ENCODE measurements at places on chromosomes 3 and 15. TPM values are rescaled to one million over a fixed set of nuclear protein-coding genes. Genes with fewer than 3 reads are reported as not detected.

GRCh38 chr3:196631682-196632045 is 7.8 kb upstream of the NRROS start:
- no peak for DNase-seq

DNA sequence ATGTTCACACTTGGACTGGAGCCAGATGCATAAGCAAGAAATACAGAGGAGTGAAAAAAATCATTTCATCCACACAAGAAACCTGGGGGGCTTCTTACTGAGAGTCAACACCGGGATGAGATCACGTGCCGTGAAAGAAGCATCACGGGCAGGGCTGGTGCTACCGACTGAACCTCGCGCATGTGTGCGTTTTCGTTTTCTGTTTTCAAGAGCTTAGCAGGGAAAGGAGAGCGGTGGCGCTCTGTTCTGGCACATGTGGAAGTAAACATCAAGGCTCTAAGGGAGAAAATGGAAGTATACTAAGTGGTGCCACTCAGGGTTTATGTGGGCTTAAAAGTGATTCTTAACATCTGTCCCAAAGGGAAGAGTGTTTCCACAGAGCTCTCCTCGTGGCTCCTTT is 55.9 kb downstream of the VGLL4 start:
- no peak for DNase-seq

- no peak for DNase-seq
Measured at GRCh38 chr3:193673845-193674244, 80.8 kb downstream of the OPA1 start.

- no peak for DNase-seq
Measured at GRCh38 chr3:25107918-25108617, 320.0 kb upstream of the RARB start.

- DNase-seq = no peak
Measured at GRCh38 chr3:170204509-170204908, 17.7 kb upstream of the PRKCI start.

DNA sequence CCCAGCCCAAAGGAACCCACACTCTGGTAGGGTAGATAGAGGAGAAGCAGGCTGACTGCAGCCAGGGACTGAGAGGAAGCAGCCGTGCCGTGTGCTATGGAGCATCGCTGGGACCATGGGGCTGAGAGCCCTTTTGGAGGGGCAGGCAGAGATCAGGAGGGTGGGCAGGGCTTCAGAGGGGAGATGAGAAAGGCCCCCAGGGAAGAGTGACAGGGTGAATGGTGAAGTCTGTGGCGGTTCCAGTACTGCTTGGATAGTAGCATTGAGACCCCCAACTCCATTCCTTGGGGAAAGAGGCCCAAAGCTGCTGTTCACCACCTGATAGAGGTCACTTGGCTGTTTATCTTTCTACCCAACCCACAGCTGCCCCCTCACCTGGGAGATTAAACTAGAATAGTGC is 80.0 kb upstream of the MRPS22 start:
- no peak for DNase-seq

DNA sequence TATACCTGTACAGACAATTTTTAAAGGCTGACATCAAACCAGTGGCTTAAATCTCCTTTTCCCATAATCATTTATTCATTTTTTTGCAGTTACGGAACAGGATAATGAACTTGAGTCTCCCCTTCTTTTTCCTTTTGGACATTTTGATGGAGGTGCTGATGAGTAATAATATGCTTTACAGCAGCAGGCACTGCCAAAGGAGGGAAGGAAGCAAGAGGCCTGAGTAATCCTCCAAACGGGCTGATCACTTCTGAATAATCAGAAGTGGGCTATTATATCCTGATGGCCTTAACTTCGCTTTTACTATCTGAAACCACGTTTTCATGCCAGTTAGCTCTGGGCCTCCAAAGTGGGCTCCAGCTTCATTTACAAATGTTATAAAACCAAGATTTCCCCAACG is 527.2 kb downstream of the FOXP1 start:
- DNase-seq = peak; percentile 24

DNA sequence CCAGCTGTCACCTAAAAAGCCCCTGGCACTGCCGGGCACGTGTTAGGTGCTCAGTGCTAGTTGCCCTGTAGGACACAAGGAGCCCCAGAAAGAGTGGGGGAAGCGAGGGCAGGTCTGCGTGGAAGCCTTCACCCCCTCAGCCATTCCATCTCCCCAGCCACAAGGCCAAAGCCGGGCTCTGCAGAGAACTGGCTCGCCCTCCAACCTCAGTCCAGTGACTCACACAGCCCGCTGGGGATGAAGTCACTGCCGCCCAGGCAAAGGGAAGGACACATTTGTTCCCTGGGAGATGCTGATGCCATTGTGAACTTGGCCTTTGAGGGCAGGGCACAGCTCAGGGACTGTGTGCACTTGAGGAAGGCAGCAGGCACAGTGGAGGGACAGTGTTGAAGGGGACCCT is 48.1 kb downstream of the IQSEC1 start:
- DNase-seq = peak; percentile 89

GRCh38 chr15:46901001-46901400 is 816.3 kb upstream of the SEMA6D start:
- DNase-seq = no peak

- no peak for DNase-seq
Measured at GRCh38 chr15:50904211-50904610, 4.3 kb upstream of the AP4E1 start.

DNA sequence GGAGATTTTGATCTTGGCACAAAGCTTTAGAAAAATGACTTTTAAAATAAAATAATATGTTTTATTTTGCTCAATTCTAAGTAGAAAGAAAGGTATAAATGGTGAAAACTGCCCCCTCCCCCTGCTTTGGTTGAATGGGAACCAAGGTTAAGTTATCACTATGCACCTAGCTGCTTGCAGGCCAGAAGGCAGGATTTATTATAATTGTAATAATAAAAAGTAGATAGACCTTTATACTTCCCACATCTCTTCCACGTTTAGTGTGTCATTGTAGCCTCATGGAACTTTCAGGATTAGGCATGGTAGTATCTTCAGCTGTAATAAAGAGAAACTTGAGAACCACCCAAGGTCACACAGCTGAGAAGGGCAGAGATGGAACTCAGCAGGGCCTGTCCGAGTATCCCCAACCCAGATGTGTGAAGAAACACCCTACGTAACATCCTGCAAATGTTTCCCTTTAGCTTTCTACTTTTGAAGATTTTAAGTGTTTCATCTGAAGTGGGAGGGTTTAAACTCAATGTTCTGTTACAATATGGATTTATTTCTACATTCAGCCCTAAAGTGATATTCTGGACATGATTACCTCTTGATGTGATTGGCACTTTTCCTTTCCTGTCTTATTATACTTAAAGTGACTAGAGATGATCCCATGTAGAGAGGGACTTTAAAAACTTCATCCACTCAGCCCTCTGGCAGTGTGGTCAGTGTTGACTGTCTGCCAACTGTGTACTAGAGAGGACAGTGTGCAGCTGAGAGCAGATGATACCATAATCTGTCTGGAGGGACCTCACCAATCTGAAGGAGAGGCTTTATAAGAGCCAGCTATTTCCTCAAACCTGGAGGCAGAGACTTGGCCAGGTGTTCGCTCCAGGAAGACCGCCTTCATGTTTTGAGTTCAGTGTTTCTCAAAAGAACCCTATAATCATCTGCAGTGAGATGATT is 282.5 kb upstream of the TRIM42 start:
- DNase-seq = peak; percentile 61

GRCh38 chr3:172236771-172237742 is 197.7 kb downstream of the FNDC3B start:
- no peak for DNase-seq

DNA sequence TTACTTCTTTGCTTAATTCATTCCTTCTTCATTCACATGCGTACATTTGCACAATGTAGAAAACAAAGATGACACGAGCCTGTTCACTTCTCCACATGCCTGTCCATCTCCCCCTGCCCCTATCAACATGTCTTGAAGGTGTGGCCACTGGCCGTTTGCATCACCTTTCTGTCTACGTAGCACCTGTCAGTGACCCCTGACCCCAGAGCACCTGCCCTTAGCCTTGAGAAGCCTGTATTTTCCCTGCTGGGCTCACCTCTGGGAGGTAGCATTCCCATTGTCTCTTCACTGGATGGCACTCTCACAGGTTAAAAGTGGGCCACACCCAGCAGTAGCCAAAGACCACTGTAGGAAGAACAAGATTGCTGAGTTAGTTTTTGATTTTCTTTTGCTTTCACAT is 234.1 kb downstream of the THSD4 start:
- DNase-seq = no peak

DNA sequence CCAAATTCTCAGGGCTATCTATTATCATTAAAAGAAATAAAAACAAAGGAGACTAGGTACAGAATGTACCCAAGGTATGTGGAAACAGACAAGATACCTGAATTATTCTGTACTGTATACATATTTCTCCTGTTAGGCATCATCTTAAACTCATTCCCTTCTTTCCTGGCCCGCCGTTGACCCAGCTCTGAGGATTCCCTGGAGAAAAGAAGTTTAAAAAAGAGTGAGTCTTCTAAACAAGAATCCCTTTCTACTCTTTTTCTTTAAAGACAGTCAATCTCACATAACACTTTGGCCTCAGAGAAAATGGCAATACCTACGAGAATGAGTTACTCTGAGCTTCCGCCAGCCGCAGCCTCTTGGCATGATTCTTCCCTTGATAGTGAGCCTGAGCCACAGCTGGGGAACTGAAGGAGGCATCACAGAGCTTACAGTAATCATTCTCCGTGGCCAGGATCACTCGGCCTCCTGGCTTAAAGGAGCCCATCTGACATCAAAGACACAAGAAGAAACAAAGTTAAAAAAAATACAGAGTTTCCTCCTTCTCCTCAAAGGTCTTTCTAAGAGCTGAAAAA is 44.2 kb downstream of the ZMAT3 start:
- DNase-seq = peak; percentile 34

DNA sequence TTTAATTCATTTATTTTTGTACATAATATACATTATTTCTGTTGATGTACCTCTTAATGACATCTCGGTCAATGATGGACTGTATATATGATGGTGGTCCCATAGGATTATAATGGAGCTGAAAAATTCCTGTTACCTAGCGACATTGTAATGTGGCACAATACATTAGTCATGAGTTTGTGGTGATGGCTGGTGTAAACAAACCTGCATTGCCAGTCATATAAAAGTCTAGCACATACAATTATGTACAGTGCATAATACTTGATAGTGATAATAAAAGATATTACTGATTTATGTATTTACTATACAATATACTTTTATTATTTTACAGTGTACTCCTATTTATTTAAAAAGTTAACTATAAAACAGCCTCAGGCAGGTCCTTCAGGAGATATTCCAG is 15.1 kb downstream of the TTC14 start:
- DNase-seq = peak; percentile 11

DNA sequence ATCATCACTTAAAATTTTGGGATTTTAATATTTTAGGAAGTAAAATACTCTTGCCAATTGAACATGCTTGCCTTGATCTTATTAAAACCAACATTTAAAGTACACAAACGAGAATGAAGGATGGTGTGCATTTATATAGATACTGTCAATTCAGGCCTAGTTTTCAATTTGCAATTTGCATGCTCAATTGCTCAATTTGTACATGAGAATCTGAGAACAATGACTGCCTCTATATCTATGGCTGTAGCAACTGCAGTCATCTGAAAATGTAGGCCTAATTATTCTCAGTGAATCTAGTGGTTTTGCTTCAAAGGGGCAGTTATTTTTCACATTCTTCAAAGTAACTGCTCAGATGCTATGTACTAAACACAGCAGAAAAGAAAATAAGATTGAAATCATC is 18.8 kb downstream of the ZBBX start:
- peak; percentile 1 for DNase-seq

DNA sequence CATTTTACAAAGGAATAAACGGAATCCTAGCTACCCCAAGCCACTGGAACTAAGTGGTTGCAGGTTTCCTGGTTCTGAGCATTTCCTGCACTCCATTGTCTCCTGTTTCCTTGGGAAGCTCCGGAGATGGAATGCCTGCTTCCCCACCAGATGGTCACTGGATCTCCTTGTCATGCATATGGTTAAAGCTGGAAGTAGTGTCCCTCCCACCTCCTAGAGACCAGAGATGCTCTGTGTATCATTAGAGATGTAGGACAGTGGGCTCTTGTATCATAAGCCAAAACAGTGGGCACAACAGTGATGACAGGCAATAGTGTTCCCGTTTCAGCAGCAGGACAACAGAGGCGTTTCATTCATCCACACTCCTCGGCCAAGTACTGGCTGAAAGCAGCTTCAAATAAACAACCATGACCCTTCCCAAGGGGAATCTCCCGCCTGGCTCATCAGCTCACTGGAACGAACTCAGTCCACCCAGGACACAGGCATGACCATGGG is 136.2 kb upstream of the EIF1B start:
- peak; percentile 3 for DNase-seq

GRCh38 chr3:143134471-143134870 is 14.9 kb downstream of the CHST2 start:
- DNase-seq = peak; percentile 39

DNA sequence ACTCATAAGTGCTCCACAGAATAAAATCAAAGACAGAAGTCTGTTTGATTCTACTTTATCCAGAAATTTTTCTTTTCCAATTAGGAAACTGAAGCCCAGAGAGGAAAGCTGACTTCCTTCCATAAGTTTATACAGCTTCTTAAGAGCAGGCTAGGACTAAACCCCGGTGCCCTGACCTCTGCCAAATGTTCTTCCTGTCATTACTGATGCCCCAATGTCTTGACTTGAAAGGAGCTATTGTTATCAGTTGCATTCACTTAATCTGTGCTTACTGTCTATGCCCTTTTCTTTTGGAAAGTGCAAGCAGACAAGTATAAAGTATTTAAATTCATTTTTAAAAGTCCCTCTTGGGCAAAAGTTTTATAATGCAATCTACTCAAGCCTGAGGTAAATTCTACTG is 18.1 kb downstream of the CD200 start:
- DNase-seq = peak; percentile 28

DNA sequence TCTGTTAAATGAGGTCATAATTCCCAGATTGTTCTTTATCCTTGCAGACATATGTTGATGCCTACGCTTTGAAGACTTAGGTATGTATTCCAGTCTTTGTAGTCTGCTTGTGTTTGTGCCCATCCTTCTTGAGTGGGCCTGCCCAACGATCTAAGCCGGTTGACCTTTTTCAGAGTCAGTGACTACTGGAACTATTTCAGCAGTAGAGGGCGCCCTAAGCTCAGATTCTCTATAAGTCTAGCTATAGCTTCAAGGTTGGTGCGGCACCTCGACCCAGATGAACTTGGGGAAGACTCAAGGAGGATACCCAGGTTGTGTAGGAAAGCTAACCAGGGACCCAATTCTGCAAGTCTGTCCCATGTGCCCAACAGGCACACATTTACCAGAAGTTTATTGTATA is 228.8 kb upstream of the PPP2R3A start:
- DNase-seq = peak; percentile 17

Gene ADAMTS17
- 1.6 TPM for total RNA-seq

Gene MEGF11
- total RNA-seq = not detected

Gene NME9
- total RNA-seq = not detected

Gene UNC13C
- not detected for total RNA-seq

Gene SCN11A
- not detected for total RNA-seq

Gene COX17
- 81.9 TPM for total RNA-seq

Measured in RPMI7951 (cell line).